ENCODE measurements at places on chromosomes 16 and 17.

GRCh38 chr17:11296994-11297393 is 56.0 kb downstream of the SHISA6 start:
- H3K4me3 ChIP-seq: no peak overlapping the region
- H3K27ac ChIP-seq: no peak overlapping the region
- H3K27me3 ChIP-seq: no peaks in the 10 kb centered on the region
- no peaks in the 10 kb centered on the region for H3K4me1 ChIP-seq
- DNase-seq: no peak

GRCh38 chr17:15278380-15278779 is 13.3 kb upstream of the PMP22 start:
- no peaks in the 10 kb centered on the region for H3K27me3 ChIP-seq
- H3K36me3 ChIP-seq: no peaks in the 10 kb centered on the region
- H3K4me1 ChIP-seq: no peaks in the 10 kb centered on the region
- no peak overlapping the region for H3K4me3 ChIP-seq
- H3K27ac ChIP-seq: no peak overlapping the region

DNA sequence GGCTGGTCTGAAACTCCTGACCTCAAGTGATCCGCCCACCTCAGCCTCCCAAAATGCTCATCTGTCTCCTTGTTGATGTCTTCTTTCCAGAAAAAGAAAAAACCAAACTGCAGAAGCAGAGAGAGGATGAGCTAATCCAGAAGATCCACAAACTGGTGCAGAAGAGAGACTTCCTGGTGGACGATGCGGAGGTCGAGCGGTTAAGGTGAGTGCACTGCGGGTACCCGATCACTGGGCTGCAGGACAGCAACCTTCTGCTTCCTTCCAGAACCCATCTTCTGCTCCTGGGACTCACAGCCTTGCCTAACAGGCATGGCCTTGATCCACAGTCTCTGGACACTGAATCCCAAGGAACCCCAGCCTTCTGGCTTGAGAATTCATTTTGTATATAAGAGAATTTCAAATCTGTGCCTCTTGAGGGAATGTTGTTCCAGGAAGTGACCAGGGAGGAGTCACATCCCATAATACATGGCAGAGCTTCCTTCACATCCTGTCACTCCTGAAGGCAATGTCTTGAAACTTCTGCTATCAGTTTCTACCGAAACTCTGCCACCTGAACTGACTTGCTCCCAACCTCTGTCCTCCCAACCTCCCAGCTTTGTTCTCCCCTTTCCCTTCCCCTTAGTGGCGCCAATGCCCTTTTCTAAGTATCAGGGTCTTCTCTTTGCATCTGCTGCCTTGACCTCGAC is 61.7 kb downstream of the MARF1 start:
- H3K4me1 ChIP-seq: no peaks in the 10 kb centered on the region
- H3K27ac ChIP-seq: no peak overlapping the region
- H3K36me3 ChIP-seq: no peaks in the 10 kb centered on the region
- no peak for DNase-seq

- no peak for DNase-seq
- H3K4me1 ChIP-seq: peaks cover 34% of the 10 kb centered on the region
Observed at GRCh38 chr16:68082629-68083238, 2.4 kb upstream of the NFATC3 start.

DNA sequence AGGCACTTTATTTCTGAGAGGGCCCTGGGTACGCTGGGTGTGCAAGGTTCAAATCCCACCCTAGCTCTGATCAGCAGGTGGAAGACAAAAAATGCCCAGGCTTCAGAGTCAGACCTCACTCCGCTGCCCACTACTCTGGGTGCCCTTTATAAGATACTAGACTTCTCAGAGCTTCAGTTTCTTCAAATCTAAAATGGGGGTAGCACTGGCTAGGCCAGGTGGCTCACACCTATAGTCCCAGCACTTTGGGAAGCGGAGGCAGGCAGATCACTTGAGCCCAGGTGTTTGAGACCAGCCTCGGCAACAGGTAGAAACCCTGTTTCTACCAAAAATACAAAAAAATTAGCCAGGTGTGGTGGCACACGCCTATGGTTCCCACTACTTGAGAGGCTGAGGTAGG is 1.7 kb downstream of the USB1 start:
- no peaks in the 10 kb centered on the region for H3K4me1 ChIP-seq
- H3K36me3 ChIP-seq: no peaks in the 10 kb centered on the region
- H3K4me3 ChIP-seq: no peak overlapping the region
- DNase-seq: no peak
- H3K27ac ChIP-seq: no peak overlapping the region

DNA sequence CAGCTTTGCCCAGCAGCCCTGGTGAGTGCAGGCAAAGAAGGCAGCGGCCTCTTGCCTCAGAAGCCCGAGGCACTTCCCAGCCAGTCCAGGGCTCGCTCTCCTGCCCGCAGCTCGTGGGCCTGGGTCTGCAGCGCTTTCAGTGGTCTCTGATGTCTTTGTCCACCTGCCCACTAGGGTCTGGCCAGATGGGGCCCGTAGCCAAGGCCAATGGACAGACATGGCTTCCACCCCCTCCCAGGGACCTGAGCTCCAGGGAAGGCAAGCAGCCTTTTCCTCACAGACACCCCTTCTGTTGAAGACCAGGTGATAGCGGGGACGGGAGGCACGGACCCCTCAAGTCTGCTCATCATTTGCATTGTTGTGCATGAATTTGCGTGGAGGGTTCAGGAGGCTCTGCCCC is 33.7 kb upstream of the ZC3H18 start:
- H3K27me3 ChIP-seq: peaks cover 35% of the 10 kb centered on the region
- peaks cover 16% of the 10 kb centered on the region for H3K4me1 ChIP-seq
- H3K27ac ChIP-seq: no peak overlapping the region
- H3K36me3 ChIP-seq: no peaks in the 10 kb centered on the region
- DNase-seq: no peak
- no peak overlapping the region for H3K4me3 ChIP-seq

GRCh38 chr16:2915196-2915929 is 3.6 kb downstream of the FLYWCH1 start:
- no peaks in the 10 kb centered on the region for H3K36me3 ChIP-seq
- peaks cover 5% of the 10 kb centered on the region for H3K4me1 ChIP-seq
- H3K27me3 ChIP-seq: no peaks in the 10 kb centered on the region
- DNase-seq: no peak

GRCh38 chr17:42117397-42118125 is 3.6 kb downstream of the KAT2A start:
- no peaks in the 10 kb centered on the region for H3K36me3 ChIP-seq
- H3K27ac ChIP-seq: no peak overlapping the region
- no peak overlapping the region for H3K4me3 ChIP-seq
- H3K4me1 ChIP-seq: peaks cover 27% of the 10 kb centered on the region
- no peak for DNase-seq

DNA sequence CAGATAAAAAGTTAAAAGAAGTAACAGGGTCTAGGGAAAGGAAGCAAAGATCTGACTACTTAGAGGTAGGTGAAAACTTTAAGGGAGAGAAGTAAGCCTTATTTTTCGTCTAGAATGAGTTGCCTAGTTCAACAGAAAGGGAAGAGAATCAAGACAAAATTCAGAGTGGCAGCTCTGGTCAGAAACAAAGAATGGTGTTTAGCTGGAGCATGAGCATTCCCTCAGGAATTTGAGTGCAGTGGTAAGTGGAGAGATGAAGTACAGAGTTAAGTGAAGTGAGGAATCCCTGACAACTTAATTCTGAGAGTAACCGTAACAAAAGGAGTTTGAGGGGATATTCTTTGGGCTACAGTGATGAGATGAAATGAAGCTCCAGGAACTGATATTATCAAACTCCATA is 11.5 kb downstream of the SMG6 start:
- no peak overlapping the region for H3K27ac ChIP-seq
- peaks cover 32% of the 10 kb centered on the region for H3K36me3 ChIP-seq
- H3K4me1 ChIP-seq: no peaks in the 10 kb centered on the region
- H3K4me3 ChIP-seq: no peak overlapping the region
